DMS 273 treated with DMSO at 0.1 percent for 48 hours (cell line): ENCODE measurements at places on chromosomes 2 and 18.

DNA sequence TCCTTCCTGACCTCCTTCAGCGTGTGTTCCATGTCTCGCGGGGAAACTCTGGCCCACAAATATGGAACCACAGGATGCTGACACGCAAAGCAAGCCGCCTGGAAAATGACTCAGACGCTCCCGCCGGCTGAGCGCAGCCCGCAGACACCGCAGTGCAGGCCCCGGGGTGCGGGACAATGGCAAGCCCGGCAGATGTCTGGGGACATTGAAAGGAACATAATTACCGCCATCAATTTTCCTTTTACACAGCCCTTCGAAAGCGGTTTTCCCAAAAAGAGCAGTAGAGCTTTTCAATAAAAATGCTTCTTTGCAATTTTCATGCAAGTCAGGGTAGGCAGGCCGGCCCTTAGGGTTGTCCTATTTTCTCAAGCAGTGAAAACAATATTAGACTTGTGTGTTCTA lies 159.2 kb upstream of the SH3BP4 start:
- DNase-seq: no peak

GRCh38 chr2:44005846-44006245 lies 10.1 kb upstream of the LRPPRC start:
- no peak for DNase-seq

DNA sequence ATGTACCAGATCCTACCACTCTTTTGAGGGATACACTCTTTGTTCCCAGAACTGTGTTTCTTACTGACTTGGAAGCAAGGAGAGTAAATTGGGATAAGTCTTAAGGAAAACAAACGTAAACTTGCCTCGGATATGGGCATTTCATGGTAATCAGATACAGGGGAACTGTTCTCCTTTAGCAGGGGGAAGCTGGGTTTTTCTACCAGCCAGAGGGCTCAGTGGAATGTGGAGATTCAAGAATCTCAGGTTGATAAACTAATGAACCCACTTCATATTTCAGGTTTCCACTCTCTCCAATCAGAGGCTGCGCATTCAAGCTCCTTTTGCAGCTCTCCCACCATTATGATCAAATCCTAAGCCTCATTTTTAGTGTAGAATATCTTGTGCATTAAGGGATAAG lies 676.5 kb upstream of the FSHR start:
- DNase-seq: no peak

GRCh38 chr2:28287256-28287915 lies 105.3 kb upstream of the FOSL2 start:
- DNase-seq: no peak

DNA sequence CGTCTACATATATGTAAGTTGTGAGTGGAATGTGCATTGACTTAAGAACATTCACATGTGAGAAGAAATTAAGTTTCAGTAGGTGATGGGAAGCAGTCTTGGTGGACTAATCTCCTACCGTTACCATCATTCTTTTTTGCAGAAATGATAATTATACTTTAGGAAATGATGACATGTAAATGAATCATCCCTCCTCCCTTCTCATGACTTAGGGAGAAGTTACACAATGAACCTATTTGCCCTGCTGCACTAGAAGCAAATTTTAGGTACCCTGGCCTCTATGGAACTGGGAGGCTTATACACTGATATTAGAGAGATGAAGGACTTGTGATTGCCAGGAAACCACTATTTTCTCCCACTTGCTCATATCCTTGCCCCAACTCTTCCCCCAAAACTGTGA lies 214.2 kb downstream of the CALCRL start:
- DNase-seq: no peak

- DNase-seq: no peak
Measured at GRCh38 chr2:239322416-239323086, 78.3 kb downstream of the HDAC4 start.

GRCh38 chr18:51578406-51578980 lies 381.0 kb upstream of the MEX3C start:
- DNase-seq: no peak

DNA sequence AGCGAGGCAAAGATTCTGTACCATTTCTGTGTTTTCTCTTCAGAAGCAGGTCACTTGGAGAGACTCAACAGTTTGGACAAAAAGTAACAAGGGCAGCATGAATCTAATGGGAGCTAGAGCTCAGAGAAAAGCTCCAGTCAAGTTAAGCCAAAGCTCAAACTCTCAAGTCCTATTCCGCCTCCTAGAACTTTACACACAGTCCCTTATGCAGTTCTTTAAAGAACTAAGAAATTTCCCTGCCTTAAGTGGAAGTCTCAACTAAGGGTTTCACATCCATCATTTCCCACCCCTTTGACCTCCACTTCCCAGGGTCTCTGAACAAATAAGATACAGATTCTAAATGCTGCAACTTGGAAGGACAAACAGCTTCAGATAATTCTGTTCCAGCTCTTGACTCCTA lies 121.3 kb upstream of the RNU4ATAC start:
- no peak for DNase-seq

DNA sequence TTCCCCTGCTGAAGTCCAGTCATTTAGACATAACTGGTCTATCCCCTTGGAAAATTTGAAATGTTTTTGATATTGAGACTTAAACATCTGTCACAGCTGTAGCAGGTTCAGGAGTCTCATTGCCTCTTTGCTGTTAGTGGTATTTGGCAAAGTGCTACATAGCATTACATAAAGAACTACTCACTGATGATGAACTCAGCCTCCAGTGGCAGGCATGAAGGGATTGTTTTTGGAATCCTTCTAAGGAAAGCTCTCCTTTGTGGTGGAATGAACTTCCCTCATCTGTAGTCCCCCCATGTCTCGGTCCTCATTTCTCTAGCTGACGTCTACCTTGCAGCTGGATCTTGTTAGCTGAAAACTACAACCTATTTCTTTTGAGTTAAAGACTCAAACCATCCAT lies 111.6 kb downstream of the TACR1 start:
- DNase-seq: no peak

DNA sequence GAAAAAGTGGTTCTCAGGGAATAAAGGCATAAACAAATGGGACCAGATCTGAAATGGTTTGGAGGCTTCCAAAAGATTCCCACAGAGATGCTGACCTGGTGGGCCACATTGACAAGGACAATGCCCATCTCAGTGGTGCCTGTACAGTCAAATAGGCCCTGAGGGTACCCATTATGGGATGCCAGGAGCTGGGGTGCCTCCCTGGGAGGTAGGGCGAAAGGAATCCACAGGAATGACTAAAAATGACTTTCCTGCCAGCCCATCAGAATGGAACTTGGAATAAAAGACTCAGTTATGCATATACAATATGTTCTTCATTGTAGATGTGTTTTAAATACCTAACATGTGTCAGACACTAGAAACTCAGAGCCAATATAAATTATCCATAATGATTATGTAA lies 248.5 kb downstream of the RNF144A start:
- DNase-seq: no peak

- no peak for DNase-seq
Measured at GRCh38 chr2:109694190-109694589, 80.0 kb downstream of the SOWAHC start.

- no peak for DNase-seq
Measured at GRCh38 chr18:39839782-39840181, 2115.3 kb upstream of the PIK3C3 start.

- DNase-seq: no peak
Measured at GRCh38 chr2:206856513-206856912, 82.8 kb upstream of the CPO start.

GRCh38 chr18:35460736-35461161 lies 37.0 kb downstream of the INO80C start:
- no peak for DNase-seq

- no peak for DNase-seq
Measured at GRCh38 chr2:230925443-230925878, 419 bp upstream of the GPR55 start.
